ENCODE measurements at places on chromosomes 5 and 9.

DNA sequence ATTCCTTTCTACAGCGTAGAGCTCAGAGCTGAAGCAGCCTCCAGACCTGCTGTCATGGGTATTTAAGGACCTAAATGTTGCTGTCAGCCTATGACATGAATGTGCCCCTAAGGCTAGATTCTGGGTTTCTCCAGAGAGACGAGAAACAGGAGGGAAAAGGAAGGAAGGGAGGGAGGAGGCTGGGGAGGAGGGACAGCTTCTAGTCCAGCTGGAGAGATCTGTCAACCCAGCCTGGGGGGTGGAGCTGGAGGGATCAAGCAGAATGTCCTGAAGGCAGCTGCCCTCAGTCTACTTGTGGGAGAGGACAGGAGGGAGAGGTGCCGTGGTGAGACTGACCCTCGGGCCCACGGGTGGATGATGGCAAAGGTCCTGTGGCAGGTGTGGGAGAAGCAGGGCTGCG is 1.1 kb upstream of the DBH start:
- DNase-seq, result no peak

DNA sequence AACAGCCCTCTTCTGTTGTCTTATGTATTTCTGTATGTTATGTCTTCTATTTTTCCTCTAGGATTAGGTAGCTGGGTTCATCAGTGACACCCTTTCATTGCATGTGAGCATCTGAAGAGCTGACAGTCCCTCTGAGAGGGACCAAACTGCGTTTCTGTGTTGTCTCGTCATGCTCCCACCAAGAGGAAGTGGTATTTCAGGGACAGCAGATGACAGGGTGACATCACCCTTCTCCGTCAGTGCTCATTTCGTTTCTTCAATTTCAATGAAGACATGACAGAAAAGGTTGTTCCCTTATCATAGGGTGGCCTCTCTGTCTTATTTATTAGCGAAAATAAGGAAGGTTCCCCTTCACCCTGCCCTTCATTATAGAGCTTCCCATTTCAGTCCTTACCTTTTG is 225.9 kb upstream of the NR4A3 start:
- no peak for DNase-seq

DNA sequence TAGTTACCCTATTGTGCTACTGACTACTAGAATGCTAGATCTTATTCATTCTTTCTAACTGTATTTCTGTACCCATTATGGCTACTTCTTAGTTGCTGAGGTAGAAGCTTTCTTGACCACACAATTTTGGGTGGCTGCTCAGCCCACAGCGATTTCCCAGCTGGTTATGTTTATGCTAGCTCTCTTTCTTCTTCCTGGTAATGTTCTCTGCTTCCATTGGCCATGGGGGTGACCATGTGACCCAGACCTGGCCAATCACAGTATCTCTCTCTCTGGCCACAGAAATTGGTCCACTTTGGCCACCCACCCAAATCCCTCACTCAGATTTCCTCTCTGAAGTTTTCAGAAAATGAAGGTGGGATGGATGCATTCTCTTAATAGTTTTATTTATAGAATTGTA is 427.9 kb upstream of the CLINT1 start:
- no peak for DNase-seq

GRCh38 chr9:97633859-97634490 is 354 bp downstream of the NCBP1 start:
- DNase-seq, result no peak

DNA sequence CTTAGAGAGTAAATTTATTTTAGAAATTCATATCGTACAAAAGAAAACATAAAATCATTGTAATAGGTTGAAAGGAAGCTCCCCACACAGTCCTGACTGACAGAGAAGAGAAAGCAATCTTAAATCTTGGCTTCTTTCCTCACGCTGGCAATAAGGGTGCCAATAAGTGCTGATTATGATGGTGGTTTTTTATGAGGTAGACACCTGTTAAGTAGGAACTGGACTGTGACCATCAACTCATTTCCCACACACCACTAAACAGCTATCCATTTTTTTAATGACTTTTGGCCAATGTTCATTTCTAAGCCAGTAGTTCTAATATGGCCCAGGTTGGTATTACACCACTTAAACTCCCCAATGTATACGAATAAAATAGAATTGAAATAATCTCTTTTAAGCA is 893.5 kb upstream of the NUDT12 start:
- DNase-seq, result no peak

GRCh38 chr9:120846906-120847305 is 4.2 kb upstream of the PSMD5 start:
- DNase-seq, result no peak

DNA sequence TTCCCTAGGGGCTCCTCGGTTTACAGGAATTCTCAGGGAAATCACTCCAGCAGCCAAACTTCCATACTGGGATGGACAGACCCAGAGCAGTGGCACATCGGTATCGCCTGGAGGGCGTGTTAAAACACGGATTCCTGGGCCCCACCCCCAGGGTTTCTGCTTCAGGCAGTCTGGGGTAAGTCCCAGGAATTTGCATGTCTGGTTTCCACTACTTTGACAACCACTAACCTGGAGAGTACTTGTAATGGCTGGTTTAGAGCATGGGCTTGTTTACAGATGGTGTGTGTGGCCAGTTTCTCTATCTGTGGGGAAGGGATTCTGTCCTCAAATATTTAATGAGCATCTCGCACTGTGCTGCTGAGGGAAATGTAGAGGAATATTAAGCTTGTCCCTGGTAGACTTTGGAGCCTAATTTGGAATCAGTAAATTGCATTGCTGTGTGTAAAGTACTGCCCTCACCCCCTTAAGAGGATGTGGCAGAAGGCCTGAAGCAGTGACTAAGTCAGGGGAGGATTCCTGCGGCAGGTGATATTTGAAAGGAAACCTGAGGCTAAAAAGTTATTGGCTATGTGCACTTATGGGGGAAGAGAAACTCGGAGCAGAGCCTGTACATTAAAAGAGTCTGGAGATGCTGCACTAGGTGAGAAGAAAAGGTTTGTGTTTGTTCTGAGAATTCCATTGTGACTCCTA is 18.6 kb upstream of the TJP2 start:
- no peak for DNase-seq

DNA sequence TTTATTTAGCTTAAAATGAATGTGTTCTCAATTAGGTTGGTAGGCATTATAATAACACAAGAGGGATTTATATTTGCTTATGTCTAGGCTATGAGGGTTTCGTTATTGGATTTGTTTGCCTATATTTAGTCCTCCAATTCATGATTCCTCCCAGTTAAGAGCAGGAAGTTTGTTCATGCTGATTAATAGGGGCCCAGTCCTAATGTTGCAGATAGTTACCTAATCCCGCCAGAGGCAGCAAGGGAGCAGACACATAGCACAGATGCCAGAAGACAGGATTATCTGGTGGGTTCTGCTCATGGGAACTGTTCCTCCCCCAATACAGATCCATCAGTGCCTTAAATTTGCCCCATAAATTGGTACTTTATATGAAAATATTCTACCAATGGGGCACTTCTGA is 100.8 kb upstream of the TLE4 start:
- DNase-seq, result no peak
